ENCODE measurements at places on chromosomes 4 and X.

- DNase-seq: no peak
These were observed 12.1 kb downstream of the PPARGC1A start for GRCh38 chr4:23877758-23878229.

- no peak for DNase-seq
These were observed 134.7 kb downstream of the SH3BGRL start for GRCh38 chrX:81336455-81337152.

DNA sequence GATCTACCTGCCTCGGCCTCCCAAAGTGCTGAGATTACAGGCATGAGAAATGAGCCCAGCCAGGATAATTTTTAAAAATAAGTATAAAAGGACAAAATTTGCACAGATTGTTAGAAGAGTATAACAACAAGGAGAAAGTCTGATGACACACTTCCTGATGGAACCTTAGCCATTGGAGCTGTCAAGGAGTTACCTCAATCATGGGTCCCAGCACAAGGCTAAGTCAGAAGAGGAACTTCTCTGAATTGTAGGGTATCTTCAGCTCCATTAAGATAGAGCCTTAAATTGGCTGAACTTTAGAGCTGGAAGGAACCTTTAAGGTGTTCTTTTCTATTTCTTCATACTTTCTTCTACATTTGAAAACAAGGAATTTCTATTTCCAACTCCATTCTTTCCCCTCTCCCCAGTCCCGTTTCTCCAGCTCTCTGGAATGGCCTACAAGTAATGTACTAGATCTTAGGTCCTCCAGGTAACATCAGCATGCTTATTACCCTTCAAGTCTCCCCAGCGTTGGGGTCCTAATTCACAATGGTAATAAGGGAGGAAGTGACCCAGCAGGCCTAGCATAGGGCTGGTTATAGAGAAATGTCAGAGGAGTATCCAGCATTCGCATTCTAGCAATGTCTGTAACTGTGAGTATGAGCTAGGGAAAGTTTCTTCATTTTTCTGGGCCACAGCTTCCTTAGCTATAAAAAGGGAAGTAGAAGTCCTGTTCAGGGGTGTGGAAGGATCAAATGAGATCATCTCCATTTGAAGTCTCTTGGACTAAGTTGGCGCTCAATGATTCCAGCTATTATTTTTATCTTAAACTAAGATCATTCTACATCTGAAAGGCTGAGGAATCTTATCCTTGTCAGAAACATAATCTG is 18.5 kb upstream of the RBPJ start:
- DNase-seq: no peak

DNA sequence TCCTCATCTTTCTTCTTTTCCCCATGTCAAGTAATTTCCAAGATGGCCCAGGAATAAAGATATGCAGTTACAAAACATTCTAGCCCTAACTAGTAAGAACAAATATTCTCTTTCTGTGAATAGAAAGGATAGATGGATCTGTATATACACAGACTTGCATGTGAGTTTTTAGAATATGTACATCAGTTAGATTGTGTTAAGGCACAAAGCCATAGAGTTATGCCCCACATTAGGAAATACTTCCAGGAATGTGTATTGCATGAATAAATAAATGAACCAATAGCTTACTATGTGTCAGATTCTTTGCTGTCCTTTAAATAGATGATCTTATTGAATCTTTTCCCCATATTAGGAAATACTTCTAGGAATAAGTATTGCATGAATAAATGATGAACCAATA is 46.0 kb upstream of the TMPRSS11E start:
- no peak for DNase-seq

DNA sequence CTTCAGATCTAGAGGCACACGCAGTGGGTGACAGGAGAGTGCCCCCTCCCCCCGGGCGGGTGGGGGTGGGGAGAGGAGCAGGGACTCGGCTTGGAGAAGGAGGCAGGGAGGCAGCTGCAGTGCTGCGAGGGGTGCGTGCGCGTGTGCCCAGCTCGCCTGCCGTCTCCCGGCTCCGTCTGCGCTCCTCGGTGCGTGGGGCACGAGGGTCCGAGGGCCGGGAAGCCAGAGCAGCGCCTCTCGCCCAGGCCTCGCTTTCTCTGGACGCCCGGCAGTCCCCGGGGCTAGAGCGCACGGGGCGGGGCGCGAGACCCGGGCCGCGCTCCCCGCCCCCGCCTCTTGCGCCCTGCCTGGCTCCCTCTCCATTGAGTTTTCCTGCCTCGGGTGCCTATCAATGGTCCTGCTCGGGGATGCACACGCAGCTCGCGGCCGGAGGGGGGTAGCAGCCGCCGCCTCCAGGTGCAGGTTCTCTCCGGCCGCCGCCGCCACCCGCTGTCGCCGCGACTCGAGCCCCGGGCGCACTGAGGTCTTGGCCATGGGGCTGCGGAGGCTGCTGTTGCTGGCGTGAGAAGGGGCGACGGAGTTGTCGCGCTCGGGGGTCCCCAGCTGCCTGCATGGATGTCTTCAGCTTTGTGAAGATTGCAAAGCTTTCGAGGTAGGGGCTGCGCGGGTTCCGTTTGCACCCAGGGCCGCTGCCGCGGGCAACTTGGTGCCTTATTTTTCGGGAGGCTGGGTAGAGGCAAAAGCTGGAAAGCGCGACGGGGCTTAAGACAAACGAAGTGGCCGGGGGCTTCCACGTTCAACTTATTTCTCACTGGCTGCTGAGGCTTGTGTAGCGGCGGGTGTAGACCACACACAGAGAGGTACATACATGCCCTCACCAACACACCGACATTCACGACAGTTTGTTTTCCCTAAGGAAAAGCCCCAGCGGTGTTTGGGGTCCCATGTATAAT is at the start of gene FRMPD4:
Gene FRMPD4 (plus strand): TSS at position 113 of the 953 bp plus-strand sequence. CDS start 499 bp downstream, at position 612.
- DNase-seq: no peak

GRCh38 chrX:46904626-46905025 is 7.6 kb upstream of the JADE3 start:
- no peak for DNase-seq

DNA sequence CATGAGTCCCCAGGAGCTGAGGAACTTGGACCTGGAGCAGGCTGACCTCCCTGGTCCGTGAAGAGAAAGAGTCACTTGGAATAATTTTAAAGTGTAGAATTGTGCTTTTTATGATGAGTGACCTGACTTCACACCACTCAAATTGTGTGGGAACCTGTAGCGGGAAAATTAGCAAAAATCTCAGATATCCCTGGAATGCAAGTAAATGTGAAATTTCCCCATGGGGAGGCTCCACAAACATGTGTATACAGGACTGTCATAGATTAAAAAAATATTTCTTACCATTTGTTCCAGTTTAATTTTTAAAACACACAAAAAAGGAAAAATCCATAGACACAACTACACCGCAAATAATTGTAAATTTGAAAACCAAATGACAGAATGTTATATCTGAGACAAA is 1079.6 kb upstream of the PABPC4L start:
- DNase-seq: no peak

DNA sequence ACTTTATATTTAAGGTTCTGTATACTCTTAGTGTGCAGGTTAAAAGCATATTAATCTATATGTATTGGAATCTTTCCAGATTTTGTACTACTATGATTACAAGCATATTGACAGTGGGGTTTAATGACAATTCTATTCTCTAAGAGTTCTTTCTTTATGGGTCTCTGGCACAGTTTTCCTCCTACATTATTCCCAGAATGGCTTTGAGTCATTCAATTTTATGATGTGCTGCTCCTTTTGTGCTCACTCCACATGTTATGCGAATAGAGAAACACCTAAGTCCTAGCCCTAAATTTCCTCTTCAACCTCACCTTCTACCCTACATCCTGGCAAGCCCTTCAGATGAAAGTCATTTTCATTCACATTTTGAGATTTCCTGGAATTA is 209.9 kb upstream of the DIAPH2 start:
- DNase-seq: no peak

DNA sequence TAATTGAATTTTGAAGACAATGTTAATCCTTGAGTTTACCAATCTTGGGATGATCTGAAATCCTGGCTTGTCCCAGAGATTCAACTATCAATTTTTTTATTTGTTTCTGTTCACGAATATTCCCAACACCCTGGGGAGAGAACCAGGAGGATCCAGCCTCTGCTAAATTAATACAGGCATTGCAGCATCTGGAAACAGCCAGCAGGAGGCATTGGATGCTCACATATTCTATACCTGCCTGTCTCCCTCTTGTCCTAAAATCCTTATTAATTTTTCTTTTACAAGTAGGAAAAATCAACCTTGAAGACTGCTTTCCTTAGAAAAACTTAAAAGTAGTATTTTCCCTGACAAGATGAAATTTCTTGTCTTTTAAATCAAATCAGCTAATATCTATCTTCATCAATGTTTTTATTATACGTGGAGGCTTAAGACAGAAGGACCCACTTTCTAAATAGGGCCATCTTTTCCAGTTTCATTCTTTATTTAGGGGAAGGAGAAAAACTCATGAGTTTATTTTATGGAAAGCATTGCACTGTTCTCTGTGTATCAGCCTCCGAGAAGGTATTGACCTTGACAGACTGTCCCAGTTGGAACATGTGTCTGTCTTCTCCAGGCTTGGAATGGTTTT is 102.4 kb downstream of the CLNK start:
- no peak for DNase-seq

DNA sequence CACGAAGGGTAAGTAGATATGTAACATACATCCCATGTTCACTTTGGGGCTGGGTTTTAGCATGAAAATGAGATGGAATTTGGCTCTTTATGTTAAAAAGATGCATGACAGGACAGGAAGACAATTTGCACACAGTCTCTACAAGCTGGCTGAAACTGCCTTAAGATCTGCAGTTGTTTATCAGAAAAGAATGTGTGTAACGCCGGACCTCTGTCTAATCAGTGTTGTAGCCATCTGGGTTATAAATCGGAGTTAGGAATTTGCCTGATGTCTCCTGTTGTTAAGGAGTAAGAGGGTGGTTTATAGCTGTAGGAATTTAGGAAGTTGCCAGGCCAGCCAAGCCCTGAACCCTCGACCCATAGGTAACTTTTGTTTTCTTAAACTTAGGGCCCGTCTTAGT is 562.9 kb upstream of the FAT1 start:
- no peak for DNase-seq

DNA sequence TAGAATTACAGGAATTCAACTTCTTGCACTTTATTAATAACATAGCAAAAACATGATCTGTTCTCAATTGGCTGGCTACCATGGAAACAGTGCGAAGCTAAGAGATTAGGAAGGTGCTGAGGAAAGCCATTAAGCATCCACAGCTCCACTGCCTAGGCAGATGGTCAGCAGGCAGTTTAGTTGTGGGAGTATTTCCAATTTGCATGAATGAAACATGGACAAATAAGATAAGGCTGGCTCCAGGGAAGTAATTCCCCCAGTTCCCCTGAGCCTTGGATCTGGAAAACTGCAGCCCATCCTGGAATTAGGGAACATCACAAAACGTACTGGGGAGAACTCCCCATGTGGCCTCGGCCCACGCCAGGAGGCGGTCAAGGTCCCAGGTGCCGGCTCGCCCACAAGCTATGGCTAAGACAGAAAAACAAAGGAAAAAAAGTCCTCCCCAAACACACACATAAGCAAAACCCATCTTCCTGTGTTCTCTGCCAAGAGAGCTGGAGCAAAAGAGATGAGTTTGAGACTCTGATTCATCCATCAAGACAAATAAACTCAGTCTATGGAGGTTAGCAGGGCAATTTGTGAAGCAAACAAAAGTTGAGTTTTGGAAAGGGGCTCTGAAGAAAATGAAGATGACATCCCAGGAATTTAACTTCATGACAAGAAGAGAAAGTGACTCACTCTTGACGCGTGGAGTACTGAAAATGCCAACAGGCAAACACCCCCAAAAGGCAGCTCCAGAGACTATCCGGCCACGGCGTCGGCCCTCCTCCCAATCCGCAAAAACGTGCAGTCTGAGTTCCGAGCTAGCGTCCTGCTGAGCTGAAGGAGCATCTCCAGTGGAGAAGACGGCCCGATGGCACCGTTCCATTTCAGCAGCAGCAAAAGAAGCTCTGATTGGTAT is 45.1 kb downstream of the IGFBP7 start:
- no peak for DNase-seq

DNA sequence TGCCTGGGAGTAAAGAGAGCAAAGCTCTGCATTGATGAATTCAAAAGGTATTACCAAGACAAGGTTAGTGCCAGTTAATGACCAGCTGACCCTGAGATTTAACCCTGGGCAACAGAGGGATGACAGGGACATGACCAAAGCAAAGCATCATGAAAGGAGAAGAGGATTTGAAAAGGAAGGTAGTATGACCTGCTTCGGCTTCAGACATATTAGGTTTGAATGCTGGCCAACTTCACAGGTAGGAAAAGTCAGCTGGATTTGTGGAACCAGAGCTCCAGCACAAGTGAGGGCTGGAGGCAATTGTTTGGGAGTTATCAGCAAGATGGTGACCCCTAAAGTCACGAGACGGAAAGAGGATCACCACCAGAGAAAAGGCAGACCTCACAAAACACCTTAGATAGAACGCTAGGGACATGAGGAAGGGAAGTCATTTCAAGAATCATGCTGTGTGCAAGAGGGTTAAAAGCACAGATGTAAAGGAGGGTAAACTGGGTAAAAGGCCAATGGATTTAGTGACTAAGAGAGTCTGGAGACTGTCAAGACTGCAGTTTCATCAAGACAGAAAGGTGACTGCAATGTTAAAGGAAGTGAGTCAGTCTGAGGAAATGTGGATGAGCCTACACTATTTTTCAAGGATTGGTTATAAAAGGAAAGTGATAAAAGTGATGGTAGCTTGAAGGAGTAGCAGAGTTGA is 45.6 kb downstream of the SH3RF1 start:
- no peak for DNase-seq

- no peak for DNase-seq
These were observed 146.8 kb downstream of the RPA4 start for GRCh38 chrX:97030463-97030862.

- DNase-seq: no peak
These were observed 207.3 kb downstream of the GABRB1 start for GRCh38 chr4:47238667-47239066.

DNA sequence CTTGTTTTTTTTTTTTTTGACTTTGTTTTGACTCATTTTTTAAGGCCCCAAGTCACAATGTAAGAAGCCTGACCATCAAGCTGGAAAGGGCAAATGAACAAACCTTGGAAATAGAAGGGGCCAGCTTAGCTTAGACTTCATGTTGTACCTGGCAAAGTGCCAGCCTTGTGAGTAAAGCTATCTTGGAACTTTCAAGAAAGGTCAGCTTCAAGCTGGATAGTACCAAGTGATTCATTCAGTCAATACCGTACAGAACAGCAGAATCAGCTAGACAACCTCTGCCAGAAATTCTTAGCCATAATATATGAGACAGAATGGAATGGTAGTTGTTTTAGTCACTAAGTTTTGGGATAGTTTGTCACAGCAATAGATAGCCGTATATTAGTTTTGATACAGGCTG is 1492.2 kb upstream of the TENM3 start:
- DNase-seq: no peak

- DNase-seq: no peak
These were observed 153.1 kb downstream of the NPNT start for GRCh38 chr4:106048250-106048971.

Data from stimulated activated CD8-positive, alpha-beta memory T cell treated with anti-CD3 and anti-CD28 coated beads, Interleukin-7, amount 100 ng/mL, for 4 hours (primary cell).